ENCODE measurements at places on chromosomes 4 and X.

- peak; percentile 10 for DNase-seq
Measured at GRCh38 chr4:107736924-107737448, 17.0 kb upstream of the PAPSS1 start.

DNA sequence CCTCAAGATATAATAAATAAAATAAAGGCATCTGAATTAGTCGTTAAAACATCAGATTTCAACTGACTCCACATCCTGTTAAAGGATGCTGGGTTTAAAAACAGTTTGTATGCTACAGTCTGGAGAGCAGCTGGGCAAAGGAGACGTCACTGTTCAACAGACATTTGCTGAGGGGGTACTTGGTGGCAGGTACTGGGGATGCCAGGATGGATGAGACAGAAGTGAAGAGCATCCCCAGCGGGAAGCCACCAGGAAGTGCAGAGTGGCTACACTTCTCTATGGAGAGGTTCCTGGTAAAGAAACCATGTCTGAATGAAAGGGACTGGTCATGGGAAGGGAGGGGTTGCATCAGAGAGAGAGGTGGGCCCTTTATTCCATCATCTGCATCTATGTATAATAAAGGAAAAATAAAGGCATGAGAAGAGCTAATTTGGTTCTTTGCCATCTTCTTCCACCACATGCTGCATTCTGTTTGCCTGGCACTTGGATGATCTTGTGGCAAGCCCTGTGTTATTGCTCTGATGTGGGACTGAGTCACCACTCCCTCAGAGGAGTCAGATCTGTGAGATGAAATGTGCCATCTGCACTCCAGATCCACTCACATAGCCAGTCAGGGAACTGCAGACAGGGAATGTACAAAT, 145.0 kb downstream of the SOWAHB start:
- no peak for DNase-seq

DNA sequence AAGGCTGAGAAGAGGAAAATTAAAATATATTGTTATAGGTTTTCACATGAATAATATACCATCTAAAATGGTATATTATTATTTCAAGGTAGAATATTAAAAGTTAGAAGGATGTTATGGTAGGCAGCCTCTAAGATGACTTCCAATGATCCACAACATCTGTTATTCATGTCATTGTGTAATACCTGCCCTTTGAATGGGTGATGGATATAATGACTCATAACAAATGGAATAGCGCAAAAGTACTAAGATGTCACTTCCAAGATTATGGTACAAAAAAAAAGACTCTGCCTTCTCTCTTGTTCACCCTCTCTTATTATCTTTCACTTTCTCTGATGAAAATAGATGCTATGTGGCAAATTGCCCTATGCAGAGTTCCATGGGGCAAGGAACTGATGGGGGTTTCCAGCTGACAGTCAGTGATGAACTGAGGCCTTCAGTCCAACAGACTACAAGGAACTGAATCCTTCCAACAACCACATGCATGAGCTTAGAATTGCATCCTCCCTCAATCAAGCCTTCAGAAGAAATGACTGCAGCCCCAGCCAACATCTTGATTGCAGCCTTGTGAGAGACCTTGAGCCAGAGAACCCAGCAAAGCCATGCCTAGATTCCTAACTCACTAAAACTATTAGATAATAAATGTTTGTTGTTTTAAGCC, 57.7 kb downstream of the HS6ST2 start:
- DNase-seq = no peak

GRCh38 chr4:145565328-145565727, 53.9 kb upstream of the MMAA start:
- no peak for DNase-seq

- DNase-seq = no peak
Measured at GRCh38 chrX:120429776-120430540, 39.1 kb downstream of the LAMP2 start.

- no peak for DNase-seq
Measured at GRCh38 chr4:25172961-25173915, 13.0 kb upstream of the SEPSECS start.

GRCh38 chr4:31784558-31784957, 1064.4 kb downstream of the PCDH7 start:
- no peak for DNase-seq

GRCh38 chr4:141999446-142000143, 363.2 kb downstream of the IL15 start:
- no peak for DNase-seq

DNA sequence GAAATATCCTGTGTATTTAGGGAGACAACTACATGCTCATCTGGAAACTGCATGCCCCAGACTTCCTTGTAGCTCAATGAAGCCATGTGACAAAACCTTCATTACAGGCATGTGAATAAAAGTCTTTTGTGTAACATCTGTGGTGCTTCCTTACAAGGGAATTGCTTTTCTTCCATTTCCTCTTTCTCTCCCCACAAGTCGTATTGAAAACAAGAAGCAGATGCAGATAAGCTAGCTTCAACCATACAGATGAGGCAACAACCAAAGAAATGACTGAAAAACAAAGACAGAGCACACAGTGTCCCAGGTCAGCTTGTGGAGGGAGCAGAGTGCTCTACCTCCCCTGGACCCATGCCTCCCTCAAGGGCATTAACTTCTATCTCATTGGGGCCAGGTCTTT, 115.8 kb upstream of the INPP4B start:
- DNase-seq = no peak

GRCh38 chr4:137946453-137947174, 295.5 kb downstream of the SLC7A11 start:
- DNase-seq = no peak

DNA sequence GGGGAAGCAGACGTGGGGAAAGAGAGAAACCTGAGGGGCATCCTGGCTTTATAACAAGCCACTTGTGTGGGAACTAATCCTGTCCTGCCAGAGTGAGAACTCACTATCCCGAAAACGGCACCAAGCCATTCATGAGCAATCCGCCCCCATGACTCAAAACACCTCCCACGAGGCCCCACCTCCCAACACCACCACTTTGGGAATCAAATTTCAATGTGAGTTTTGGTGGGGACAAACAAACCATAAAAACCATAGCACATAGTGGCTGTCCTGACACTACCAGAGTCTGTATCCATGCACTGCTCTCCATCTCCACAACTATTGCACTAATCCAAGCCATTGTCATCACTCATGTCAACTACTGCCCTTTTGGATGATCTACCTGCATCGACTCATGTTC, 28.5 kb upstream of the SEPTIN6 start:
- DNase-seq = no peak

GRCh38 chrX:15301924-15302323, 13.5 kb downstream of the ASB11 start:
- no peak for DNase-seq

DNA sequence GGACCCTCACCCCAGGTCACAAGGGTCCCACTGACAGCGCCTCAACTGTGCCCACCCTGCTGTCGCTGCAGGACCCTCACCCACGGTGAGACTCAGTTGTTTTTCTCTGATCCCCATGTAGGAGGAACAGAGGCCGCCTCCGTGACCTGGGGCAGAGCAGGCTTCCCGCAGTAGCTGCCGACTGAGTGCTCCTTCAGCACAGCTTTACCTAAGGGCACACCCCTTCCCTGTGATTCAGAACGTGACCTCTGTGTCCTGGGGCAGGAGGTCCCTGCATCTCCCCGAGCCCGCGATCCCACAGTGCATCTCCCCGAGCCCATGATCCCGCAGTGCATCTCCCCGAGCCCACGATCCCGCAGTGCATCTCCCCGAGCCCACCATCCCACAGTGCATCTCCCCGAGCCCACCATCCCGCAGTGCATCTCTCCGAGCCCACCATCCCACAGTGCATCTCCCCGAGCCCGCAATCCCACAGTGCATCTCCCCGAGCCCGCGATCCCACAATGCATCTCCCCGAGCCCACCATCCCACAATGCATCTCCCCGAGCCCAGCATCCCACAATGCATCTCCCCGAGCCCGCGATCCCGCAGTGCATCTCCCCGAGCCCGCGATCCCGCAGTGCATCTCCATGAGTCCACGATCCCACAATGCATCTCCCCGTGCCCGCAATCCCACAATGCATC, 23.6 kb downstream of the PPP2R3B start:
- no peak for DNase-seq

- DNase-seq = no peak
Measured at GRCh38 chr4:16079046-16079445, 4.8 kb downstream of the PROM1 start.

DNA sequence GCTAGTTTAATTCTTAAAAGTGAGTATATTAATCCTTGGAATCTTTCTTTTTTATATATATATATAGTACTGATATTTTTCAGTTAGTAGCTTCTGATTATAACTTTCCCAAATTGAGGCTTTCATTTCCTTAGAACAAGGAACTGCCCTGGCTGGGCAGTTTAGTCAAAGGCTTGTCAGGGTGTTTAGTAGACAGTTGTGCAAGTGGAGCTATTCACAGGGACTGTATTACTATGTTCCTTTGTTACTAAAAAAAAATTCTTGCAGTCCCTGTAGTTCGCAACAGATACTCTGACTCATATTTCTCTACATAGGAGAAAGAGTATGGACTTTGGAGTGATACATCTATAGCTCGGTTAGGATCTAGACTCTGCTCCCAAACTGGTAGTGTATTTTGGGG, 20.8 kb downstream of the USO1 start:
- DNase-seq = no peak

- DNase-seq = no peak
Measured at GRCh38 chr4:47968847-47969246, 47.6 kb downstream of the CNGA1 start.

- DNase-seq = no peak
Measured at GRCh38 chr4:151690876-151691275, 69.9 kb downstream of the GATB start.

DNA sequence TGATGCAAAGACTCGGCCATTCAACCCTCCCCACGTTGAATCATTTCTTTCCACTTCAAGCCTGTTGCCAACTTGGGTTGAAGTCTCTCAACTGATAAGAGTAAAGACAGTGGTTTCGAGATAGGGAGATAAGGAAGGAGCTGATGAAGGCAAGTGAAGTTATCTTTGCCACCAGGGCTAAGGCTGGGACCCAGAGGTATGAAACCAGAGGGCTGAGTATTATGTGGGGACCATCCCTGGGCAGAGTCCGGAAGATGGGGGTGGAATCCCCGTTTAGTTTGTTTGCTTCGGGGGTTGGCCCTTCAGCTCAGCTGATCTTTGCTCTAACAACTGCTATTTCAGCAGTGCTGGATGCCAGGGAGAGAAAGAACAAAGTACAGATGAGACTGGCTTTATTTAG, 2.3 kb upstream of the XPNPEP2 start:
- DNase-seq = no peak

- DNase-seq = no peak
Measured at GRCh38 chrX:23251043-23251442, 83.6 kb upstream of the PTCHD1 start.

GRCh38 chr4:2907706-2908293, 55.4 kb downstream of the NOP14 start:
- DNase-seq = no peak

- no peak for DNase-seq
Measured at GRCh38 chr4:158728236-158728635, 5.0 kb upstream of the PPID start.

All from T follicular helper cell (primary cell).